ENCODE measurements at places on chromosomes 1 and 21.

- DNase-seq: peak; percentile 35
Observed at GRCh38 chr1:78833491-78833890, 173.0 kb downstream of the ADGRL4 start.

- DNase-seq: peak; percentile 54
Observed at GRCh38 chr1:201877877-201878401, 10.8 kb upstream of the SHISA4 start.

DNA sequence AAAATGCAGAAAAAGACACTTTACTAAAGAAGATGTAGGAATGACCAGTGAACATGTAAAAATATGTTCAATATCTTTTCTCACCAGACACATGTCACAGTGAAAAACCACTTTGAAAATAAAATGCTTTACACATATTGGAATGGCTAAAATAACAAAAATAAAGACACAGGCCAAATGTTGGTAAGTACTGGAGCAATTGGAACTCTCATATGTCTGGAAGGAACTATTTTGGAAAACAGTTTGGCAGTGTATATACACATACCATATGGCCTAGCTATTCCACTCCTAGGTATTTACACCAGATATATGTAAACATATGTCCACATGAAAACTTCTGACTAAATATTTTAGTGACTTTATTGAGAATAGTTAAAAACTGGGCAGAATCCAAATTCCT is 927.2 kb downstream of the BRINP3 start:
- DNase-seq: no peak

DNA sequence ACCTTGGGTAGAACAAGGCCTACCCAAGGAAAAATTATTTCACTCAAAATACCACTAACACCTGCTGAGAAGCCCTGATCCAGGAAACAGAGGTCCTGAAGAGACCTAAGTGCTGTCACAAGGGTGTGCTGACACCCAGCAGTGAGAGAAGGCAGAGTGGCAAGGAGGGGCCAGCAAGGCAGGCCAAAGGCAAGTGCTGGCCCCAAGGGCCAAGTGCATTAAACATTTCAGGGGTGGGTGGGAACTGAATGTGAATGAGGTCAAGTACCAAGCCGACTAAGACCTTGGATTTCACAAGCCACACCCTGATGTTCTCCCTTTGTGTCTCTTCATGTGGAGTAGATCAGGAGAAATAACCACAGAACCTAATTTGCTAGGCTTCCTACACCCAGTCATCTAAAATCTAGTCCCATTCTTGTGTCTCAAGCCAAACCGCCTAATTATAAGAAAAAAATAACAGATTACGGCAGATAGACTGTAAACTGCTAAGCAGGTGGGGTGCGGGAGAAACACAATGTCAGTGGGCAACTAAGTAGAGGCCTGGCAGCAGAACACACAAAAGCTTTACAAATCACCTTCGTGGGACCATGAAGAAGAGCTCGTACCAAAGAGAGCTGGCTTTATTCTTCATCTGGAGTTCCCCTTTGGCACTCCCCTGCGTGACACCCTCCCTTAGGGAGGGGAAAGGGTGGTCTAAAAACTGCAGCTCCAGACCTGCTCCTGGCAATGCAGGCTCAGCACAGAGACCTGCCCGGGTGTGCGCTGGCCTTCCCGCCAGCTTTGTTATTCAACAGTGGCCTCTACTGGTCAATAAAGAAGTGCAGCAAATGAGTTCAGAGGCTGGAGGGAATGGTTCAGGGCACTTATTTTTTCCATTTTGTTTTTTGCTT is 8.7 kb downstream of the UBE2G2 start:
- DNase-seq: peak; percentile 84

DNA sequence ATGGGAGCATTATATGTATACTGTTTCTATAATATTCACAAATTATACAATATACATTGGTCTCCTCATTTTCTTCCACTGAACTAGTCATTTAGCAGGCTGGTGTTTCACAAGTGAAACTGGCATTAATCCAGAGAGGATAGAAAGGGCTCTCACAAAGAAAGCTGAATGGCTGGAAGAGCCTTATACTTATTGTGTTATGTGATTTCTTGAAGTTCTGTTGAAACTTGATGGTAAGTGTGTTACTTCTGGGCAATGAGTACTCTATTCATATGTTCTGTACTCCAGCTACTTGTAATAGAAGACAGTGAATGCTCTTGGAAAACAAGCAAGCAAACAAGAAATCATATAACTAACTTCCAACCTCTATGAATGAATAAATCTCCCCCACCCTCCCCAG is 14.9 kb downstream of the STX12 start:
- DNase-seq: no peak

DNA sequence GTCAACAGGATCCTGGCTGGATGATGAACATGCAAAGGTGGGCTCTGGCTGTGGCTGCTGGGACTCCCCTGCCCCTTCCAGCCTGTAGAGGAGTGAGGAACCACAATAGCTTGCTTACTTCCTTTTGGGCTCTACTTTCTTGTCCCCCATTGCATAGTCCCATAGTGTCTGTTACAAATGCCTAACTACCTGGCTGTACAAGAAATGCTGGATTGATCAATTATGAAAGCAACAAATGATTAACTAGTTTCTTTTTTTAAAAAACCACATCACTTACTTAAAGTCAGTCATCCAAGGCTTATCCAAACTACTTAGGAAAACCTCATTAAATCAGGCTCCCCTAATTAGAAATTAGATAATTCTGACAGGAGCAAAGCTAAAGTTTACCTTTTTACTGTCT is 514.1 kb upstream of the PKN2 start:
- DNase-seq: no peak

DNA sequence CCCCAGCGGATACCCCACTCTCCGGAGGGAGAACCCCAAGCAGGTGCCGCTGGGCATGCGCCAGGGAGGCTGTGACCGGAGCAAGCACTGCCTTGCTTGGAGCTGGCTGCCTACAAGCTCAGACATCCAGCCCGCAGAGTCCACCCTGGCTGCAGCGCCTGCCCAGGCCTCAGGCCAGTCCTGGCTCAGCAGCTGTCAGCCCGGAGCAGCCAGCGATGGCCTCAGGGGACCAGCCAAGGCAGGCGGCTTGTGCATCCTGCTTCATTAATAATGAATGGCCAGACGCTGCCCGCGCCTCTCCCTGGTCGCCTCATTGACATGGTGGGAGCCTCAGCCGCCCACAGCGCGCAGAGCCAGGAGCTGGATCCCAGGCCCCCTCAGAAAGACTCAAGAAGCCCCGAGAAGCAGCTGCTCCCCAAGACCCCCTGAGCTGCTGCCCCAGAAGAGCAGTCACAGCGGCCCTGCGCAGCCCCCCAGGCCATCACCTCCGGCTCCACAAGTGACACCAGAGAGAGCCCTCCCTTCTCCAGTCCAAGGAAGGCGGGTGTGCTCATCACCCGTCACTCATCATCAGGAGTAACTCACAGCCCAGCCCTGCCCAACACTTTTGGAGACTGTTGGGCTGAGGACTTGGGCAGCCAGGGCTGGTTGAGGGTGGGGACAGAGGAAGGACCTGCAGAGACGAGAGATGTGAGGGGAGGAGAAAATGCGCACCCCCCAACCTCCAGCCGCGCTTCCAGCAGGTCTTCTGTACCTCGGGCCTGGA is 19.6 kb downstream of the KCNAB2 start:
- no peak for DNase-seq

- DNase-seq: peak; percentile 73
Observed at GRCh38 chr1:68173936-68174737, 58.2 kb downstream of the WLS start.

All from HTR-8/SVneo (cell line).